Esophagus mucosa (tissue), 1 donor: ENCODE measurements at places on chromosomes 12 and 14. TPM values are rescaled to one million over a fixed set of nuclear protein-coding genes. Genes with fewer than 3 reads are reported as not detected.

DNA sequence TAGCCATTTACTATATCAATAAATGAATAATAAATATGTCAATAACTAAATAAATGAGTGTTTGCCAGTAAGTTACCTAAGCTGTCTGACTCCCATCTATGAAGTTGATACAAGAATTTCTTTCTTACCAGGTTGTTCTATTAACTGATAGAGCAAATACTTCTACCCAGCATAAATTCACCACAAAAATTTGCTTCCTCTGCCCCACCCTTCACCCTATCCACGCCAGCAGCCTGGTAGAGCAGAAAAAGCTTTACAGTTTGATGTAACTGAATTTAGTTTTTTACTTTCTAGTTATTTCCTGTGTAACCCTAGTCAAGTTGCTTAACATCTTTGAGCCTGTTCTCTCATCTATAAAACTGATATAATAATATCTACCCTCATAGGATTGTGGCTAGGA lies 94.9 kb upstream of the SLC16A7 start:
- no peak for ATAC-seq

The CACNA1C gene
- 1.1 TPM for total RNA-seq

The ARHGEF40 gene
- total RNA-seq = 2.3 TPM

DNA sequence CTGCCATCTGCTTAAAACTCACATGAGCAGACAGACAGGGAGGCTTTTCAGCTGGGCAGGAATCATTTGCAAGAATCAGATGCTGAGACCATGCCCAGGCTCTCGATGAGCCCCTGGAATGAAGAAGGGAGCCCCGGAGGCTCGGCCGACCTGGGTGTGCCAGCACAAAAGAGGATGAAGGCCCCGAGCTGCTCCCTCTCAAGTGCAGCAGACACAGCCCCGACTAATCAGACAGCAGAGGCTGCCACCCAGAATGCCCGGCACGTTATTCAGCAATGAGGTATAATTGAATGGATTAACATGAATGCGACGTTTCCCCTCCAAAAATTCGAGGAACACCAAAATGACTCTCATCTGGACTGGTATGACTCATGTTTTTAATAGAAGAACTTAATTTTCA lies 58.9 kb downstream of the BCL11B start:
- ATAC-seq = no peak

- ATAC-seq = no peak
These were observed 230.8 kb downstream of the NUAK1 start for GRCh38 chr12:105907982-105908381.

The ZNF140 gene
- total RNA-seq = 11.4 TPM

DNA sequence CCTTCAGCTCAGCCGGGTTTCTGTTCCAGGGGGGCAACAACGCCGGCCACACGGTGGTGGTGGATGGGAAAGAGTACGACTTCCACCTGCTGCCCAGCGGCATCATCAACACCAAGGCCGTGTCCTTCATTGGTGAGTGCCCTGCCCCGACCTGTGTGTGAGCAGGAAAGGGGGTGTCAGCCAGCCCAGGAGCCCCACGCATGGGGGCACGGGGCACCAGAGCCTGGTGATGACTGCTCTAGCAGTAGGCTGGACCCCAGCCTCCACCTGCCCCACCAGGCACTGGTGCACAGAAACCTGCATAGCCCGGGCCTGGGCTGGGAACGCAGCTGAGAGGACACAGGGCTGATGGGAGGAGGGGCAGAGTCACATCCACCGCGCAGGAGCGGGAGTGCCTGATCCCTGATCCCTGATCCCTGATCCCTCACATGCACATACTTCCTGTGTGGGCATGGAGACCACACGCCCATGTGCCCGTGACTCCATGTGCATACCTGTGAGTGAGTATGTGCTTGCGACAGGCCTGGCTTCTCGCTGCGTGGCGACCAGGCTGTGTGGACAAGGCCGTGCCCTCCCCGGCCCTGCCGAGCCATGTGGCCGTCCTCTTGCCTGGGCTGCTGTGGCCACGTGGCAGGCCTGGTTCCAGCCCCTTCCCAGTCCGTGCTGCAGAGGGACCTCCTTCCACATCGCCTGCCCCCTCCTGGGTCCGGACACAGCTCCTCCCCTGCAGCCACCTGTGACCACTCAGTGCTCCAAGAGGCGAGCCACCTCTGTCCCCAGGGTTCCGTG lies 11.2 kb downstream of the ADSS1 start:
- ATAC-seq = no peak

- ATAC-seq = no peak
These were observed 1.4 kb upstream of the DNAJC22 start for GRCh38 chr12:49345051-49345824.

The SCN8A gene
- 0.68 TPM for total RNA-seq

DNA sequence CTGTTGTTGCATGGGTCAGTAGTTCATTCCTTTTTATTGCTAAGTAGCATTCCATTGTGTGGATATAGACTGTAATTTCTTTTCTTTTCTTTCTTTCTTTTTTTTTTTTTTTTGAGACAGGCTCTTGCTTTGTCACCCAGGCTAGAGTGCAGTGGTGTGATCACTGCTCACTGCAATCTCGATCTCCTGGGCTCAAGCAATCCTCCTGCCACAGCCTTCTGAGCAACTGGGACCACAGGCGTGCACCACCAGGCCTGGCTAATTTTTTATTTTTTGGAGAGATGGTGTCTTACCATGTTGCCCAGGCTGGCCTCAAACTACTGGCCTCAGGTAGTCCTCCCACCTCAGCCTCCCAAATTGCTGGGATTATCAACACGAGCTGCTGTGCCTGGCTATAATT lies 5.2 kb downstream of the ATP6V0A2 start:
- ATAC-seq = no peak

DNA sequence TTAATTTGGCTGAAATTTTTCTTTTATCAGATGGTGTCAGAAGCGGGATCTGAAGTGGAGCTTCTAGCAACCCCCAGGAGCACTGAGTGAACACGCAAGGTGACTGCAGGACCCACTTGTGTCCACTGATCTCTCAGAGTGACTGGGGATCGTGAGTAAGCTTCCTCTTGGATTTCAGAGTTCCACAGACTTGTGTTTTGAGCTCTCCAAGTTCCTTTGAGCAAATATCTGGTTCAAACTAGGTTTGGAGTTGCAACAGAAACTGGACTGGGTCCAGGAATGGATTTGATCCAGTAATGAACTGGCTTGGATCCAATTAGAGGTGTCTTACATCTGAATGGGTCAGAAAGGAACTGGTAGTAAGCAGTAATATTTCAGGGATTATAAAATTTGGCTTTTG lies 24.7 kb upstream of the B4GALNT1 start:
- ATAC-seq = peak; percentile 57

DNA sequence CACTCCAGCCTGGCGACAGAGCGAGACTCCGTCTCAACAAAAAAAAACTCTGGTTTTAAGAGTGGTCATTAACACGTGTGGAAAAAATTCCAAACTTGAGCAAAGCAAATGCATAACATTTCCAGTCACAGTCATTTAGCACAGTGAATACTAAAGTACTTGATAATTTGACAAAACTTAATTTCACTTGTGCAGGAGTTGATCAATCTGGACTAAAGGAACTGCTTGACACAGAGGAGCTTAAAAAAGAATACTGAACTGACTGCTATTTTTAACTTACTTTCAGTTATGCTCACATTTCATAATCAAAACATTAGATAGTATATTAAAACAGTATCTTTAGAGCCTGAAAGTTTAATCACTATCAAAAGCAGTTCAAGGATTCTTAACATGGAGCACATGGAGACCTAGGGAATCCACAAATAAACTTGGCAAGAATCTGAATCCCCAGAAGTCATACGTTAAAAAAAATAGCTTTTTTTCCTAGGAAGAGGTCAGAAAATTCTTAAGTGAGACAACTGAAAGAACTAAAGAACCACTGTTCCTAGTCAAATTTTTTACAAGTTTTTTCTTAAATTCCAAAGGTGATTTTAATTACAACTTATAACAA lies 7.4 kb downstream of the UBE2N start:
- no peak for ATAC-seq

The GPR65 gene
- total RNA-seq = 0.20 TPM

The SIRT4 gene
- 0.64 TPM for total RNA-seq

GRCh38 chr14:104801520-104802393 lies 856 bp downstream of the ZBTB42 start:
- ATAC-seq = no peak

- no peak for ATAC-seq
These were observed 20.1 kb upstream of the SLC6A12 start for GRCh38 chr12:234019-234418.

GRCh38 chr12:57461276-57461916 lies 1.8 kb downstream of the GLI1 start:
- ATAC-seq = no peak

GRCh38 chr12:59398164-59398563 lies 197.7 kb upstream of the SLC16A7 start:
- no peak for ATAC-seq

The MMP17 gene
- total RNA-seq = 2.2 TPM

GRCh38 chr14:105487449-105487985 lies 831 bp downstream of the CRIP1 start:
- no peak for ATAC-seq

The SPTB gene
- total RNA-seq = 0.08 TPM

The SNX6 gene
- total RNA-seq = 53.0 TPM

GRCh38 chr14:96246539-96246847 lies 9.5 kb upstream of the BDKRB1 start:
- peak; percentile 94 for ATAC-seq

DNA sequence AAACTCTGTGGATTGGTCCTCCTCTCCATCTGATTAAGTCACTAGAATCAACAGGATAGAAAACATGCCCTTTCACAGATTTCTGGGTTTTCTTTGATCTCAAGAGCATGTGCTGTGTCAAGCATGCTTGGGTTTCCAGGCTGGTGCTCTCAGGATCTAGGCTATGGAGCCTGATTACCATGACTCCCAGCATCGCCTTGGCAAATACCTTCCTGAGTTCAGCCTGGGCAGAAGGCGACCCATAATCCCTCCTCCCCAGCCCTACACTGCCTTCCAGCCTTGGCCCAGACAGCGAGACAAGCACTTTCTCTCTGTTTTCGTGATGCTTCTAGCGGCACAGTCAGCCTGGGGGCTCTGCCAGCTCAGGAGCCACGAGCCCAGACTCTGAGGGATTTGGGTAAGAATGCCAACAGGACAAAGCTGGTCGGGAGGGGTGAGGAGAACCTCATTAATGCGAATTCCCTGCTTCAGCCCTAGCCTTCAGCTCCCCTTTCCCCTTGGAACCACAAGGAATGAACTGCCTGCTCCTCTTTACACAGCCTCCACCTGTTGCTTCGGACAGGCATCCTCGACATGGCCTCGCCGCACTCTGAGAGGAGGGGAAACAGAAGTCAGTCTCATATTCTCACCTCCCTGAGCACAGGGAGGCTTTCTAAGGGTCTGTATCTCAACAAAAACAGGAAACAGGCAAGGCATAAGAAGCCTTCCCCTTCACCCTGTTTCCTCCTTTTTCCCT lies 227.1 kb downstream of the MSRB3 start:
- no peak for ATAC-seq

DNA sequence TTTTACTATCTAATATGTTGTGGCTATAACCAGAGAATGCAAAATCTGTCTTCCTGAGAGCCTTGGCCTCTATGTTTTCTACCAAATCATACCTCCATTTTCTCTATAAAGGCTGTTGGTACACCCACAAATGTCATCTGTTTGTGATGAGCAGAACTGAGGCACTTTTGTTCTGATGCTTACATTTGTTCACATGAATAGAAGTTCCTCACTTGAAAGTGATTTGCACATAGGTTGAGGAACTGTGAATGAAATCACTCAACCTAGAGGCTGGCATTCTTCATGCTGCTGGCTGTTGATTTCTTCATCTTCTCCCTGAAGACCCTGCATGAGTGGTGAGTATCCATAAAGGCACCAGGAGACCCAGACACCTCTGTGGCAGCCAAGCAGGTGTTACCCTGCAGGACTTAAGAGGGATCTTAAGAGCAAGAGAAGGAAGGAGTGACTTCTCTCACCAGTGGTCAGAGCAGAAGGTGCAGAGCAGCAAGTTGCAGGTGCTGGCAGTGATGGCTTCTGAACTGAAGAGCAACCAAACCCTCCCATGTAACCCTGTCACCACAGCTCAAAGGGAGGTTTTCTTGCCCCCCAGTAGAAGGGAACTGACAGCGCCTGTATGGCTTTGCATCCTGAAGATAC lies 110.3 kb downstream of the HMGA2 start:
- ATAC-seq = no peak

The TSPAN19 gene
- not detected for total RNA-seq

The SOX5 gene
- 0.48 TPM for total RNA-seq

GRCh38 chr14:99559286-99559990 lies 44.6 kb downstream of the CCDC85C start:
- ATAC-seq = no peak

DNA sequence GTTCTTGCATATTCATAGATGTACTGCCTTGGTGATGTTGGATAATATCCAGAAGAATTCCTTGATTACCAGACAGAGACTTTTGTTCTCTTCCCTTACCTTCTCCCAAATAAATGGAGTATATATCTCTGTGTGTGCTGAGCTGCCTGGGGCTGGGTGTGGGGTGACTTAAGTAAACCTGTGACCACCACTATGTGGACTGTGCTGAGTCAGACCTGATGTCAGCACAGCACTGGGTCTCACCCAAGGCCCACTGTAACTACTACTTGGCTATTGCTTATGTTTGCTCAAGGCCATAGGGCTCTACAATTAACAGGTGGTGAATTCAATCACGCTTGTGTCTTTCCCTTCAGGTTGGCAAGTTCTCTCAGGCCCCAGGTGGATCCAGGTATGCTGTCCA lies 145.7 kb upstream of the MDGA2 start:
- no peak for ATAC-seq

DNA sequence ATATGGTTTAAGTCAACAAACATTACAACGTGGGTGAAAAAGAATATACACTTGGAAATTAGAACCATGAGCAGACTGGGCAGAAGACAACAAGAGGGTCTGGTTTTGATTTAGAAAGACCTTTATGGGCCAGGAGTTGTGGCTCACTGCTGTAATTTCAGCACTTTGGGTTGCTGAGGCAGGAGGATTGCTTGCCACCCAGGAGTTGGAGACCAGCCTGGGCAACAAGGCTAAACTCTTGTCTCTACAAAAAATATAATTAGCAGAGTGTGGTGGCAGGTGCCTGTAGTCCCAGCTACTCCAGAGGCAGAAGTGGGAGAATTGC lies 2.7 kb upstream of the NFKBIA start:
- no peak for ATAC-seq

The SOCS4 gene
- total RNA-seq = 11.0 TPM

DNA sequence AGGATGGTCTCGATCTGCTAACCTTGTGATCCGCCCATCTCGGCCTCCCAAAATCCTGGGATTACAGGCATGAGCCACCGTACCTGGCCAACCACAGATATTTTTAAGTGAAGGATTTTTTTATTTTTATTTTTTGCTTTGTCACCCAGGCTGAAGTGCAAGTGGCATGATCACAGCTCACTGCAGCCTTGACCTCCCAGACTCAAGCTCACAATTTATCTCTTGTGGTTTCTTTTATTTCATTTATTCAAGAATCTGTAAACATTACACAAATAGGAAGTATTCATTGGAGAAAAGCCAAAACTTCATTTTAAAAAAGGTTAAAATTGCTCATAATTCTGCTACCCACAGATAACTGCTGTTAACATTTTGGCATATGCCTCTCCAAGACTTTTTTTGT lies 13.3 kb downstream of the MOAP1 start:
- ATAC-seq = no peak
